Erythroblast (primary cell): ENCODE measurements at places on chromosomes 16 and 17.
A peak's percentile ranks its signal among the peaks of the same experiment; 100 is the strongest.

GRCh38 chr16:1105888-1106620 is 10.0 kb upstream of the C1QTNF8 start:
- DNase-seq: peak; percentile 43

DNA sequence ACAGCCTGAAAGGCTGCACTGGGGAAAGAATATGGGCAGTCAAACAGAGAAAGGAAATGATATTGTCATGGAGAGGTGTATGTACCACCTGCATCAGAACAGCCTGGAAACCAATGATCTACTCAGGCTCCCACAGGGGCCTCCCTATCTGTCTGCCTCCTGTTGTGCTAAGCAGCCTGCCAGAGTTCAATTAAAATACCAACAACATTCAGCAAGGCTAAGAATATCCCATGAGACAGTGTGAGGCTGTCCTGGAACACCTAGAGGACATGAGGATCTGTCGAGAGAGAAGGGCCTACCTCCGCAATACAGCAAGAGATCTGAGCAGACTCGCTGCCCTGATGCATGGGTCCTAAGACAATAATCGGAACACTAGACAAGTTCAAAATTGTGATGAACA is 8.4 kb downstream of the FXR2 start:
- no peak for DNase-seq

DNA sequence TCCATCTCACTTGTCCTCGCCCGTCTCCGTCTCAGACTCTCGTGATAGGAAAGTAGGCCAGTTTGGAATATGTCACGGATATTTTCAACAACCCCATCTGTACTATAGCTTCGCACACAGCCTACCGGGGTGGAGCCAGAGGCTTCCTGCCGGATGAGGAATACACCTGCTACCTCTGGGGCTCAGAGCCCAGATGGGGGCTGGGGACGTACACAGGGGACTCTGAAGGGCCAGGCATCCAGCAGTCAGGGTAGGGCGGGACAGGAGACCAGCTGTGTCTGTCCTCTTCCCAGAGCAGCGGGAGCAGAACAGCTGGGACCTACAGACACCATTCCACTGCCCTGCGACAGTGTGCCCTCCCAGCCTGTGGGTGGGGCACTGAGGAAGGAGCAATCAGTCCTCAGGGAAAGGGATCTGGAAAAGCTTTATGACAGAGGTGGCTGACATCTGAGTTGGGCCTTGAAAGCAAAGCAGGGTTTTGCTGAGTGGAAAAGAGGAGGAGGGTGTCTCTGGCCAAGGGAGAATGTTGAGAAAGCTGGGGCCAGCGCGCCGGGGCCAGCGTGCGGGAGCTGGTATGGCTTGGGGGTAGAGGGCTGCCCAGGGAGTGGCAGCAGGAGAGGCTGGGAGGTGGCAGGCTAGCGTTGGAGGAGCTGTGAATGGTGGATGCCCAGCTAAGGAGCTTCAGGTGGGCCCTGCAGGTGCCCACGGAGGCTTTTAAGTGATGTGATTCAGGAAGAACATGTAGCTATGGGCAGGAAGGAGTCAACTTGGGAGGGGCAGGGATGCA is 11.5 kb upstream of the SRCIN1 start:
- DNase-seq: no peak

DNA sequence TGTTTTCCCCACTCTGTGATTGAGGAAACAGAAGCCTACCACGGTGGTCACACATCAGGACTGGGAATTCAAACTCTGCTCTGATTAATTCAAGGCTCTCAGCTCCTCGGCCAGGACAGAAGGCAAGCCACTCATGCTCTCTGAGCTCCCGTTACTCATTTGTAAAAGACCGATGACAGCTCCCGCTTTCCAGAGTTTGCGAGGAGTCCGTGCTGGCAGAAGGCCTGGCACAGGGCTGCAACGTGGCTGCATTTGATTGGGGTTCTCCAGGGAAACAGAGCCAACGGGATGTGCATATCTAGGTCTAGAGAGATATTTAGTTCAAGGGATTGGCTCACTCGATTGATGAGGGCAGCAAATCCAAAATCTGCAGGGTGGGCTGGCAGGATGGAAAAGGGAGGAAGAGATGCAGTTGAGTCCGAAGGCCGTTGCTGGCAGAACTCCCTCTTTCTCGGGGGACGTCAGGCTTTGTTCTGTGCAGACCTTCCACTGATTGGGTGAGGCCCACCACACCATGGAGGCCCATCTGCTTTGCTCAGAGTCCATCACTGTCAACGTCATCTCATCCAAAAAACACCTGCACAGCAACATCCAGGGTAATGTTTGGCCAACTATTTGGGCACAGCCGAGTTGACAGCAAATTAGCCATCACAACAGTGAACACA is 215.5 kb upstream of the RPL38 start:
- DNase-seq: no peak

- no peak for DNase-seq
Measured at GRCh38 chr17:21548236-21548635, 144.1 kb upstream of the KCNJ18 start.

- no peak for DNase-seq
Measured at GRCh38 chr17:69499318-69499717, 84.8 kb downstream of the MAP2K6 start.

DNA sequence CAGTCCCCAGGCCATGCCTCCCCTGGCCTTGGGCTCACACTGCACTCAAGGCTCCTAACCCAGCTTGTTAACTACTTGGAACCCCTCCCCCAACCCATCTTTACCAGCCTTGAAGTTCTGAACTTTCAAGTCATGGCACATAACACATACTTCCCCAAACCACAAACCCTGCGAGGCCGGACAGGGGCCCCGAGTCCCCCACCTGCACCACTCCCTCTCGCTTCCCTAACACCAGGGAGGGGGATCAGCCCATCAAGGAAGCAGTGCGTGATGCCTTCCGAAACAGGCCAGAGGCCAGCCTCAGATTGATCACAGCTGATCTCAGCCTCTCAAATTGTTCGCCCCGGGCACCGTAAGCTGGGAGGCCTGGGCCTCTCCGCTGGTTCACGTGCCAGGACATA is 3.0 kb upstream of the NLRC3 start:
- DNase-seq: no peak

DNA sequence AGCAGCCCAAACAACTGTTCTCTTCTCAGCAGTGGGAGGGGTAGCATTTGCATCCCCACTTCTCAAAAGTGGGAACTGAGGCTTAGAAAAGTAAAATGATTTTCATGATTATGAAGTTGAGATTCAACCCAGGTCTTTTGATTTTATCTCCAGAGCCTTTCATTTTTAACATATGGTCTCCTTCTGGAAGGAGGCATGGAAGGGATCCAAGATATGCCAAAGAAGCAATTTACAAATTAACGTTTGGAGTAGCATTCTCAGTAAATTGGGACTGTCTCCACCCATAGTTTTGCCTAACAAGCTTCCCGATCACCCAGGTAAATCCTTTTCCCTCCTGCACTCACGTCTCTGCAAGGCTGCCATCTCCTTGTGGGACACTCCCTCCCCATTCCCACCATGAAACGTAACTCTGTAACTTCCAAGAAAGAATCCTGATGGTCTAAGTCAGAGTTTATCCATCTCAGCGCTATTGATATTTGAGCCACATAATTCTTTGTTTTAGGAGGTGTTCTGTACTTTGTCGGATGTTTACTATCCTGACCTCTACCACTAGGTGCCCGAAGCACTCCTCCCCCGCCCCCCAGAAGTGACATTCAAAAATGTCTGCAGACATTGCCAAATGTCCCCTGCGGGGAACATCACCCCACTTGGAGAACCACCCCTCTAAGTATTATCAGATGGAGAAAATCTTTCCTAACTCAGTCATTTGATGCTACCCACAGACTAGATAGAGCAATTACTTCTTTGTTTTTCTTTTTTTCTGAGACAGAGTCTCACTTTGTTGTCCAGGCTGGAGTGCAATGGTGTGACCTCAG is 32.9 kb upstream of the NFAT5 start:
- no peak for DNase-seq

DNA sequence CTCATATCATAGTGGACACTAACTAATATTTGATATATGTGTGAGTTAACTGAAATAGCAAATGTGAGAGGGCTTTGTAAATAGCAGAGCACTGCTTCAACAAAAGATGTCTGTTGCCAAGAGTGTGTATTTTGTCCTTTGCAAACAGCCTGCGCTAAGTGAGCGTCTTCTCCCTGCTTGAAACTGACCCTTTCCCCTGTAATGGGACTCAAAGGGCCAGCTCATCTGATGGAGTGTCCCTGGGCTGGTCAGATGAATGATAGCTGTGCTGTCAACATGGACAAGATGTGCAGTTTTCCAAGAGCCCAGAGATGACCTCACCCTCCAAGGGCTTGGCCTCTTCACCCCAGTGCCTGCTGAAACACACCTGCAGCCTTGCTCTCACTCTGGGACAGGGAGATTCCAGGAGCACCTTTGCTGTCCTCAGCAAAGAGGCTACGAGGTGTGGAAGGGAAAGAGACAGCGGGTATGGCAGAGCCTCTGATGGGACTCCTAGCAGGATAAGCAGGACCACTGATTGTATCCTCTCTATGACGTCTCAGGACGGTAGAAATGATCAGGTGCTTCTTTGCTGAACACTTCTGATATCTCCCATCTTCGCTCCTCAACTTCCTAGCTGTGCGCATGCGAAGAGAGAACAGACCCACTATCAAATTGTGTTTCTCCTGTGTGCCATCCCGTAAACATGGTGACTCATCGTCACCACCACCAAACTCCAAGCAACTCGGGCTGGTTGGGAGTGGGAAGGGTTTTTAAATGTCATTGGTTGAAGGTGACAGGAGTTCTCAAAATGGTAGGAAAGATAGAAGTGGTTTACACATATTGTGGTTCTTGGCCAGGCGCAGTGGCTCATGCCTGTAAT is 35.8 kb upstream of the TBX2 start:
- DNase-seq: no peak

DNA sequence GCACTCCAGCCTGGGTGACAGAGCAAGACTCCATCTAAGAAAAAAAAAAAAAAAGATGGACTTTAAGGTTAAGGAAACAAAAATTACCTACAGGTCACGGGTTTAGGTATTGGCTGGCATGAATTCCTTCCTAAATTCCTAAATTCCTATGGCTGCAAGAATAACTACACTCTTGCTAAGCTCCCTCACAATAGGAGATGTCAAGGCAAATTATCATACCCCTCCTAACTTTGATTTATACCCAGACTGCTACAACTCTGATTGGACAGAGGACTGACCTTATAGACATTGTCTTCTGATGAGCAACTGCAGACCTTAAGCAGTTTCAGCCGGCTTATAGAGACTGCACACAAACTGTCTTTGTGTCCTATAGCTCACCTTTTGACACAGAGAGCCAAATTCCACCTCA is 25.1 kb upstream of the TMC7 start:
- no peak for DNase-seq

DNA sequence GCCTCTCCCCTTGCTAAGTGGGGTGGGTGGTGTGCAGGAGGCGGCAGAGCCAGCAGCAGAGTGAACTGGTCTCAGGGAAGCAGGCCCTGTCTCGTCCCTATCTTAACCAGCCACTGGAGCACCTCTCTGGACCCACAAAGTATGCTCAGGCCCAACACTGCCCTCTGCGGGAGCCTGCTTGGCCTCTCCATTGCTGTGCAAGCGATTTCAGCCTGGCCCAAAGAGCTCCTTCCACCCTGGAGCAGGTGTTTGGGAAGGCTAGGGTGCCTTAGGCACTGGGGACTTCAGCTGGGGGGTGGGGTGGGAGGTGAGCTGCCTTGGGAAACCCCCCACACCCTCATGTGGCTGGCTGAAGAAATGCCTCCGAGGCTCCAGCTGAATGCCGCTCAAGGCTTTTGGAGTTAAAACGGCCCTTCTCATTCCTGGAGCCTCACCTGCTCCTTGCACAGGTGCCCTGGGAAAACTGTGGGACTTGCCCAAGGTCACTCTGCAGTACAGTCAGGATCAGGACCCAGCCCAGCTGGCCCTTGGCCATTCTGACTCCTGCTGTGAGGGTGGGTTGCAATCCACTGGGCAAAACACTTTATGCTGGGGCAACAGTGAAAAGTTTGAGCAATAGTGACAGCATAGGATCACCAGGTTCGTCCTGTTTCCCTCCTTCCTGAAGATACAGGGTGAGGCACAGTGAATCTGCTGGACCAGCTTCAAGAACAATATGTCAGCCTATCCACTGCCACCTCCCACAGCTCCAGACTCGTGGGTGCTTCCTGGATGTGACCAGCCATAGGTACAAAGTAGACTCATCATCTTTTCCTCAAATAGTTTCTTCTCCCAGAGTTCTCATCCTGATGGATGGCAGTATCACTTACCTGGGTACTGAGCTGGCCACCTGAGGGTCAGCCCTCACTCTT is 5.9 kb upstream of the UBE2O start:
- peak; percentile 80 for DNase-seq

- no peak for DNase-seq
Measured at GRCh38 chr17:6660805-6661463, 9.4 kb downstream of the C17orf100 start.

- DNase-seq: no peak
Measured at GRCh38 chr17:4858068-4858881, 25.1 kb downstream of the MINK1 start.

- peak; percentile 48 for DNase-seq
Measured at GRCh38 chr17:35372846-35373533, 431 bp downstream of the SLFN11 start.

DNA sequence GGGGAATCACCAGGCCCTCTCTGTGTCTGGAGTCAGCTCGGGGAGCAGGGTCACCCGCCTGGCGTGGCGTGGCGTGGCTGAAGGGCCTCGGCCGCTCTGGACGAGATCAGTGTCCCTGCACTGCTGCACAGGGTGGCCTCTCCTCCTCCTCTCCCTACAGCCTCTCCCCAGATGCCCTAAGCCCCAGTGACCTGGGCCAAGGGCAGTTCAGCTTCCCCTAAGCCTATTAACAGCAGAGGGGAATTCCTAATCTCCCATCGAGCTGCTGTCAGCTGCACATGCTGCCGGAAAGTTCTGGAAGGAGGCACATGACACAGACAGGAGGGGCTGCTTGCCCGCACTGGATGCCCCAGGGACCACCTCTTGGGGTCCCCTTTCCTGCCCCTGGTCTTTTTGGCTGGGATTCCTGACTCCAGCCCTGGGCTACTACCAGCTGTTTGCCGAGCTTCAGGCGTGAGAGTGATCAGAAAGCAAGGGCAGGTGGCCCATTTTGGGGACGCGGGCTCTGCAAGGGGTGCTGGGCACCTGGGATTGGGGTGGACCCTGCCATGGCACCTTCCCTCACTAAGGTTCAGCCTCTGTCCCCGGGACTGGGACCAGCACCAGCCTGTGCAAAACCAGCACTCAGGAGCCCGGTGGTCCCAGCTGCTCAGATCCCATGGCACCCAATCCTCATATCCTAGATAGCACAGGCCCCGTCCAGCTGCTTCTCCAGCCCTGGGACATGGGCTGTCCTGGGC is 794 bp downstream of the PDE6G start:
- no peak for DNase-seq

GRCh38 chr16:381789-382717 is at the start of gene PGAP6:
PGAP6 (minus strand) TSS chr16:381978; CDS start chr16:381821, 157 bp downstream.
- DNase-seq: peak; percentile 78

- DNase-seq: no peak
Measured at GRCh38 chr16:31229501-31229900, 12.6 kb upstream of the PYDC1 start.

DNA sequence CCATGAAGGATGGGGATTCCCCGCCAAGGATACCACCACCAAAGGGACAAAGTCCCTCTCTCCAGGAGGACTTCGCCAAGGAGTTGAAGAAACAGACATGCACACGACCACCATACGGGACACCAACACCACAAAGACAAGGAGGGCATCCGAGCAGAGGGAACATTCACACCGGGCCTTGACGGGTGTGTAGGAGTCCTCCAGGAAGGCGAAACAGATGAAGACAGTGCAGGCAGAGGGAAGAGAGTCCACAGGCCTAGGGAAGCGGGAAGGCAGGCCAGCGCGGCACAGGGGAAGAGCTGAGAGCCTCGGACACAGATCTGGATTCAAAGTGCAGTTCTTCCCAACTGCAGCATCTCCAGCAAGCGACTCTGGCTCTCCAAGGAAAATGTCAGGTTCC is 10.8 kb downstream of the COTL1 start:
- DNase-seq: no peak
